ENCODE measurements at places on chromosomes 1 and 21.

- peak; percentile 23 for DNase-seq
Observed at GRCh38 chr1:45304311-45305081, 22.2 kb upstream of the HPDL start.

GRCh38 chr21:44431300-44431699 is 24.0 kb upstream of the LRRC3 start:
- DNase-seq: no peak

DNA sequence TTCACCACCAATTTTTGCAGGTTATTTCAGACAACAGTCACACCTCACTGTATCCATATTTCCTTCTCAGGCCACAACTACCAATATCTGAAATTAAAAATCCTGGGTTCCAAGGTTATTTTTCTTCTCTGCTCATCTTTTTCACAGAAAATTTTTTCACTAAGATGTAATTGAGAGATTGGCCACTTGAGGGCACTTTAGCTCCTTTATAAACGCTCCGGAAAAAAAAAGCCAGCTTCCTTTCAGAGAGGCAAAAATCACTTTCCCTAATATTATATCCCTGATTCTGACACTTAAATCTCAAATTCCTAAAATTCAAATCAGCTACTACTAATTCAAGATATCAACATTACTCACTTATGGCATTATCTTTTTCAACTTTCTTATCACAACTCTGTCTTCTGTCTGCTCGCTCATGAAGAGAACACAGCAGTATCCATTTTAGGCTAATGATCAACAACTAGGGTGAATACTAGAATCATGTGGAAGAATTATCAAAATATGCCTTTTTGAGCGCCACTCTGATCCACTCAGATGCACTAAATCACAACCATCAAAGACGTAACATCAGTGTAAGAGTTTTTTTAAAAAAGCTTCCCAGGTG is 101.4 kb upstream of the RGS1 start:
- DNase-seq: peak; percentile 19

DNA sequence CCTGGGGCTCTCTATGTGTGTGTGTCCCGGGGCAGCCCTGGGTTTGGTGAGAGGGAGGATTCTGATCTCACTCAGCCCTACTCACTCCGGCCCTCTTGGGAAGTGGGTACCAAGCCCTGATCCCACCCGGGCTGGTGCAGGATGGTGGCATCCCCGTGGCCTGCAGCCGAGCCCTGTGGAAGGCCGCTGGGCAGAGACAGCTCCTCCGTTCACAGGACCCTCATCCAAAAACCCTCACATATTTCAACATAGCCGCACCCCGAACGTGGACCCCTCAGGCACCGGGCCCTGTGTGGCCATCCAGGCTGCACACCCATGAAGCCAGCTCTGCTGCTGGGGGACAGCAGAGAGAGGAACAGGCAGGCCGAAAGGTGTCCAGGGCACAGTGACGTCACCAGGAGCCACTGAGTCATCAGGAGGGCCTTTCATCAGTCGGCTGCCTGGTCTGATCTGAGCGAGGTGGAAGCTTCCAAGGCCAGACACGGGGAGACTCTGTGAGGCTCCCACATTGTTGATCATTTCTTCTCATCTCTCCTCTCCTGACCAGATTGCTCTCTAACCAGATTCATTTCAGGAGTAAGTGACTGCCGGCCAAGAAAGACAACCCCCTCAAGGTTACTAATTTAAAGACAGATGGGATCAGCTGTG is 16.2 kb upstream of the GPR157 start:
- no peak for DNase-seq

DNA sequence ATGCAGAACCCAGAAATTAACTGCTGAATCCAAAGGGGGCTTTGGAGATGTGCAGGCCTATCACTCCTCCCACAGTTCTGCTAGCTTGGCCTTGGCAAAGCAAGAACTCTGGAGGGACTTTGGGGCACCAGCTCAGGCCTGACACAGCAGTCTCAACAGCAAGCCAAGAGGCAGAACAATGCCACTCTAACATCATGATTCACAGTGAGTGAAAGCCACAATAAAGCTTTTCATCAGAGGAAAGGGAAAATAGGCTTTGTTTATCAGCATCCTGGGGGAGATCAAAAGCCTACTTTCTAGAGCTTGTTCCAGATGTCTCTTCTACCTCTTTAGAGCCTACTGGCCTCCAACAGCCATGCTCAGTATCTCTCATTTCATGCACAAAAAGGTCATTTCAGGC is 283.4 kb downstream of the KCNH1 start:
- no peak for DNase-seq

- no peak for DNase-seq
Observed at GRCh38 chr1:36008546-36009197, 75.2 kb upstream of the TEKT2 start.
